ENCODE measurements at places on chromosomes 1 and 21.

DNA sequence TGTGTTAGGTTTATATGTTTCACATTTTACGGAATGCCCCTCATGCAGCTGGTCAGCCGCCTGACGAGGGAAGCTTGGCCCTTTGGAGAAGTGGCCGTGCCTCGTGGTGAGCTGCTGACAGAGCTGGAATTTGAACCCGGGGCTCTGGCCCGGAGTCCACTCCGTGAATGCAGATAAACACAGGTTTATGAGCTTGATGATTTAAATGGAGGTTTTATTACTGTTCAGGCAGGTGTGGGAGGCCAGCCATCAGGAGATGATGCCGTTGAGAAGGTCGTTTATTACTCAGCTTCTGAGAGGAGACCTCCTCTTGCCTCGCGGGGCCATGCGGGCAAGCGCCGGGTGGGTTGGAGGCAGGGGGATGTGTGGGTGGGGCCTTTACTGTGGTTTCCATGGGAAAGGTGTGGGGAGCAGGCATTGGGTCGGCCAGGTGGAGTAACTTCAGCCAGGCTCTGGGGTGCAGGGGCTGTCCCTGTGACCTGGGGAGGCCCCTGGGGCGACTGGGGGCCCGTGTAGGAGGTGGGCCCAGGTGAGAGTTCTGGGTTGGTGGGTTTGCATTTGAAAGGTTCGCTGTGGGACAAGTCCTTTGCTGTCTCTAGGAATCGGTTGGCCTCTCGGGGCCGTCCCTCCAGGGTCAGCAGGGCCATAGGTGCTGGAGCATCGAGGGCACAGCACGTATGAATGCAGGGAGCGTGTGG, 22.0 kb downstream of the PRKCZ start:
- no peak for DNase-seq

DNA sequence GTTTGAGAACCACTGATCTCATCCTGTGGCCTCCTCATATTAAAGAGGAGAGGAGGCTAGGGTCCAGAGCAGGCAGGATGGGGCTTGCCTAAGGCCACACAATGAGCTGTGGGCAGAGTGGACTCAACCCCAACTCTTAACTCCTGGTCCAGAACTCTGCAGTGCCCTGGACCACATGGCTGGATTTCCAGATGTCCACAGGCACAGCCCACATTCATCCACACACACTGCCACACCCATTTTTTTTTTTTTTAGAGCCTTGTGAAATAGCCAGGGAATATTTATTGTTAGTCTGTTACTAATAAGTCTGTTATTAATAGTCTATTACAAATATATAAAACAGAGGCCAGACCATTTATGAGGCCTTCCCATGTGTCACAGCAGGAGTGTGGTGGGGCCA, 192.2 kb downstream of the TRABD2B start:
- no peak for DNase-seq

- DNase-seq: no peak
Measured at GRCh38 chr1:54312796-54313316, 93.3 kb downstream of the SSBP3 start.

GRCh38 chr1:248589334-248589733, 8.2 kb downstream of the OR2T10 start:
- DNase-seq: no peak

DNA sequence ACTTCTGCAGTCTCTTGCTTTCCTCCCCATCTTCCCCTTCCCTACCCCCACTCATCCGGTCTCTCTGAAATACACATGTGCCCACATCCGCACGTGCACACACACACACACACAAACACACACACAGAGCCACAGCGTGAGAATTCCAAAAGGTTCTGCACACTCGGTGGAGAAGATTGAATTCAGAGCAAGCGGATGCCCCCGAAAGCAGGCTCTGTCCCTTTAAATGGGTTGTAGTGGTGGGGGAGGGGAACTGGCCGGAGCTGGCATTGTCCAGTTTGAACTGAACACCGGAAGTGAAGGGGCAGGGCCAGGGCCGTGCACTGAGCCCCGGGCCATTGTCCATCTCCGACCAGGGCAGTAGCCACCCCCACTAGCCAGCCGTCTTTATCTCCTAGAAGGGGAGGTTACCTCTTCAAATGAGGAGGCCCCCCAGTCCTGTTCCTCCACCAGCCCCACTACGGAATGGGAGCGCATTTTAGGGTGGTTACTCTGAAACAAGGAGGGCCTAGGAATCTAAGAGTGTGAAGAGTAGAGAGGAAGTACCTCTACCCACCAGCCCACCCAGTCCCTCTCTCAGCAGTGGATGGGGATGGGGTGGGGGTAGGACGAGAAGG, 1.3 kb upstream of the LIN28A start:
- no peak for DNase-seq

Measured in stimulated activated CD4-positive, alpha-beta T cell treated with anti-CD3 and anti-CD28 coated beads, Interleukin-12 subunit alpha, Interleukin-12 subunit beta, amount 100 ng/mL, for 48 hours (primary cell).